ENCODE measurements at places on chromosomes 16 and 17.

DNA sequence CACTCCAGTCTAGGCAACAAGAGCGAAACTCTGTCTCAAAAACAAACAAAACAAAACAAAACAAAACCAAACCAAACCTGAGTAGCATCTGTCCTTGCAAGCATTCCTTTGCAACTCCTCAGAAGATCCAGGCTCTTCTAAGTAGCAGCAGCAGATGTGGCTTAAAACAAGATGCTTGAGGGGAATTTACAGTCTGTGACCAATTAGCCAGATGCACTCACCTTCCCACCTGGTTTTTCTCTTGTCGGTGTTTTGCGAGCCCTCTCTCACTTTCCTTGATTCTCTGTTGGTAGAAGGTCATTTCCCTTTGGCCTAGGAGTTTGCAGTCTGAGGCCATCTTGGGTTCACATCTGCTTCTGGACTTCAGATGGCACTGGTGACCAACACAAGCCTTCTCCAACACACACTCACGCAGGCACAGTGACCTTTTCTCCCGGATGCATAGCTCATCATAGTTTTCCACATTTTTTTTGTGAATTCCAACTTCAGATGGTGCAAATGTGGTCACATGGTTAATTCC is 276.8 kb downstream of the STX8 start:
- no peak for DNase-seq

DNA sequence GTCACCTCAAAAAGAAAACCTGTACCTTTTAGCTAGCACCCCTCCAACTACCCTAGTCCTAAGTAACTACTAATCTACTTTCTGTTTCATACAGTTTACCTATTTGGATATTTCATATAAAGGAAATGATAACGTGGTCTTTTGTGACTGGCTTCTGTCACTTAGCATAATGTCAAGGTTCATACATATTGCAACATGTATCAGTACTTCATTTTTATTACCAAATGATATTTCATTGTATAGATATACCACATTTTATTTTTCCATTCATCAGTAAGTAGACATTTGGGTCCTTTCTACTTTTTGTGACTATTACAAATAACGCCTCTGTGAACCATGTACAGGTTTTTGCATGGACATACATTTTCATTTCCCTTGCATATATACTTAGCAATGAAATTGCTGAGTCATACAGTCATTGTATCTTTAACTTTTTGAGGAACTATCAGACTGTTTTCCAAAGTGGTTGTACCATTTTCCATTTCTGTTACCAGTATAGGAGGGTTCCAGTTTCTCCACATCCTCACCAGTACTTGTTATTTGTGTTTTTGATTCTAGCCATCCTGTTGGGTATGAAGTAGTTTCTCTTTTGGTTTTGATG is 23.7 kb downstream of the MOSMO start:
- DNase-seq: no peak

- peak; percentile 69 for DNase-seq
Measured at GRCh38 chr17:38730526-38731379, 612 bp downstream of the CISD3 start.

DNA sequence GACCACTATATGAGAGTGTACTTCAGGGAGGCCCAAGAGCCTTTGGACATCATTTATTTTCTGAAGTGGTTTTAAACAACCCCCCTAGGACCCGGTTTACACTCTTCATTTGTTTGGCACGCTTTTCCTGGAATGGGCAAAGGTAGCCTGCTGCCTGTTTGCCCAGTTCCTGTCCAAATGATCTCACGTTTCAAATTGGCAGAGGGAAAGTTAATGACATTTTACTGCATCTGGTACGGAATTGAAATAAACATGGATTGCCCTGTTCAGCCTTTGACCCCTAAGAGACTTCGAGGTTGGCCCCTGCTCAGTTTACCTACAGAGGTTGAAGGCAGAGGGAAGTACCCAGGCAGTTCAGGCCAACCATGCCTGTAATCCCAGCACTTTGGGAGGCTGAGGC is 5.8 kb upstream of the RPRML start:
- DNase-seq: no peak

DNA sequence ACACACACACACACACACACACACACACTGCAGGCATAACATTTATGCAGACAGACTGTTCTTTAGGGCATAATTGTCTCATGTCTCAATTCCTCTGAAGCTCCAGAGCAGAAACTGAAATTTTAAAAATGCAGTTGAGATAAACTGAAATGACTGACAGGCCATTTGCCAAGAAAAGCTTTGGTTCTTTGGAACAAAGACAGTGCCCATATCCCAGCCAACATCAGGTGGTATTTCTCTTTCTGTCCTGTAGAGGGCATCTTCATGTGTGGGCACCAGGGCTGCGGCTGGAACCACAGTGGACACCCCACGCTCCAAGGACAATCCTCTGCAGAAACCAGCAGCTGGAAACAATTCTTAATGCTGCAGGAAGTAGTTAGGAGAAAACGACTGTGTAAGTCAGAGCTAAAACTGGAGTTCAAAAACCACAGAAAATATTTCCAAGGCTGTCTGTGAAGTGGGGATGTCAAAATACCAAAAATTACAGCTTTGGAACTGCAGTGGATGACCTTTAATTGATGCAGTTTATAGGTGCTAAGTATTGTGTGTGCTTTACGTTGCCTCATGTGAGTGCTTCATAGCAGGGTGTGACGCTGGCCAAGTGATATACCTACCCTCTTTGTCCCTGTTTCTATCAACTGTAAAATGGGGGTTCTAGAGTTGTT is 10.6 kb upstream of the MEFV start:
- DNase-seq: peak; percentile 71

- DNase-seq: no peak
Measured at GRCh38 chr16:53784291-53784690, 80.3 kb downstream of the FTO start.

DNA sequence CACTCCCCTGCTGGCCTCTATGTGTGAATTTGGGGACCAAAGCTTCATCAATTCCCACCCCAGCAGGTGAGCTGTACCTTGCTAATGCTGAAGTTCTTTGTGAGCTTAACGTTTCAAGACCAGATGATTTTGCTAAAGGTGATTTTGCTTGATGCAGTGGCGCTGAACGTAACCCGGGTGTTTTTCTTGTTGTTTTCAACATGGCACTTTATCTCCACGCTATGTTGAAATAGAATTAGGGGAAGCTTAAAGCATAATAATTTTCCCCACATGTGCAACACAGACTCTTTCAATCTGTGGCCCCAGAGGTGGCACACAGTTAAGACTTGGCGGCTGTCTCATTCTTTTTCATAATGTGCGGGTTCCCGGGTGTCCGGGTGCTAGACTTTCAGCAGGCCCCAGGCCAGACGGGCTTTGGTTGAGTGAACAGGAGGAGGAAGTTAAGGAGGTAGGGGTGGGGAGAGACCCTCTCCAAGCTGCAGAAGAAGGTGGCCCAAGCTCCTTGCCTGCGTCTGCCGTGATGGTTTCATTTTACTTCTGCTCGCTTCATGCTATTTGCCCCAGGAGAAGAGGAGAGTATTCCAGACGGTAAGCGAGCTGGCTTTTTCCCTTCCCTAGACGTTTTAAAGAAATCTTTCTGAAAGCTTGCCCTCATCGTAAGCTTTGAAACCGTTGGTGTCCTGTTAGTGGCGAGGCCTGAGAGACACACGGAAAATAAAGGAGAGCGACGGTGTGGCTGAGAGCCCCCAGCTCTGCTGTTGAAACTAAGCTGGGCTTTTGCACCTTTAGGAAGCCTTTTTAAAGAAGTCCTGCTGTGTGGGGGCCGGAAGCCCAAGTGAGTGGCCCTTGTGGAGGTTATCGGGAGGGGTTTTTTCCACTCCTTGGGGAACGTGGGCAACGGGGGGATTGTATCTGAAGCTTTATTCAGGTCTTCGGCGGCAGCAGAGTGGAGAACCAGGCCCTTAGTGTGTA is 4.2 kb downstream of the FOXC2 start:
- no peak for DNase-seq

- no peak for DNase-seq
Measured at GRCh38 chr17:73349138-73349537, 37.3 kb upstream of the CDC42EP4 start.

Data from GM03348 (cell line).